ENCODE measurements at places on chromosomes 11 and 22. TPM values are rescaled to one million over a fixed set of nuclear protein-coding genes. Genes with fewer than 3 reads are reported as not detected.

The OR56A3 gene
- total RNA-seq = not detected

GRCh38 chr22:40620464-40621046 is 16.0 kb downstream of the MRTFA start:
- DNase-seq = peak; percentile 30

DNA sequence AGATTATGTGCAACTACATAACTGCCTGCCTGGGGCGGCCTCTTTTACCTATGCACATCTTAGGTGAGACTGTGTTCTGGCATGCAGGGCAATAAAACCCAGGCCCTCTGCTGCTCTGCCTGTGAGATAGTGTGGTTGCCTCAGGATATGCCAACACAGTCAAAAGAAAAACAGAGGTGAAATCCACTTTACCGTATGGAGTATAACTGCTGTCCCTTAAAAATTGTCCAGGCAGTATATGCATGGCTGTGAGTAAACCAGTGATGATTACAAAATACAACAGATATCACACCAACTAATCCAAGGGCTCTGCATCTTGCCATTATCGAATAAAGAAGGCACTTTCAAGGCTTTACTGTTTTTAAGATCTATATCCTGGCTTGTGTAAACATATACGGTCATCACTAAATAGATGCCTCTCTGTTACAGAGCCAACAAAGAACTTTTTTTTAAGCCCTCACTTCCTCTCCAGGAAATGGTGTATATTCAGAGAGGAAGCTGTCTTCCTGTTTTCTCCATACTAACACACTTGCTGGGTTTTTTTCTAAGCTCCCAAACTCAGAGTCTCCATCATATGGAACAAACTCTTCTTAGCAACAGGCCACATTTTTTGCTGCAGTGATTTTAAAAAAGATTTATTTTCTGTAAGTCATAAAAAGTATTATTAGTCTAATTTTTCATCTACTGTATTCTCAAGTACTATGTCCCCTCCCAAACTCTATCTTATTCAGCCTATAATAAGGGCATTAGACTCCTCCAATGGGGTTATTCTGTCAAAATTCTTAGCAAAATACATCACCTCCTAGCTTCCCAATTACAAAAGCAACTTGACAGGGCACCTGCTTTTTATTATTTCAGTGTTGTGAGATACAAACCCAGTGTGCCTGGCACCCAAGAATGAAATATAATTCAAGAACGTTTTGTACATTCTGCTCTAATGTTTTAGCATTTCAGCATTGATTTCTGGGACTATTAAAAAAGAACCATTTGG is 135.2 kb downstream of the MAML2 start:
- DNase-seq = no peak

DNA sequence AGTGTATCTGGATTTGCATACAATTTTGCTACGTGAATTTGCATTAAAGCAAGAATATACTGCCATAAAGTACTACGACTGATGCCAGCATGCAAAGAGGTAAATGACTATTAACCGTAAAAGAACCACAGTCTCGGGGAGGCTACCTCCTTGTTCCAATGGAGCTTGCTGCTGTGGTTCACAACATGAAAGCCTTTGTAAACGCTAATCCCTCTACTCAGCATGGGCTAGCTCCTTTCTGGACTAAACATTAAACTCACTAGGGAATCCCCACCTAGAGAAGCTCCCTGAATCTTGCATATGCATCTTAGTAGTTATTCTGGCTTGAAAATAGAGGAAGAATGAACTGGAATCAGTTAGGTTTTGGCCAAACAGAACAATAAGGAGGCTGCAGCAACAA is 60.5 kb upstream of the ARHGAP32 start:
- DNase-seq = no peak

DNA sequence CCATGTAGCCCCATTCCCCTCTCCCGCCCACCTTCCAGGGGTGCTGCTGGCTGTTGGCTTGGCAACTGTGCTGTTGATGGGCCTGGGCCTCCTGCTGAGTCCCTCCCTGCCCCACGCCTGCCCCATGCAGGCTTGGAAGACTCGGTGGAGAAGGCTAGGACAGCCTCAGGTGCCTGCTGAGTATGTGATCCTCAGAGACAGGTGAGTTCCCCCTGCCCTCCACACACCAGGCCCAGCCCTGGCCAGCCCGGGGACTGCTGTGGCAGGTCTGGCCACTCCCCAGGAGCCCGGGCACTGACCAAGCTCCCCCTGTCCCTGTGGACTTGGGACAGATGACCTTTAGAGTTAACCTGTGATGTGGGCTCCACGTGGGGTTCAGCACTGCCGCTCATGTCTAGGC is 20.7 kb upstream of the XKR3 start:
- no peak for DNase-seq

GRCh38 chr11:12249590-12250260 is 127.6 kb upstream of the PARVA start:
- no peak for DNase-seq

- peak; percentile 85 for DNase-seq
Observed at GRCh38 chr11:58394195-58394594, 12.5 kb downstream of the OR5B3 start.
